ENCODE measurements at places on chromosomes 4 and X.

DNA sequence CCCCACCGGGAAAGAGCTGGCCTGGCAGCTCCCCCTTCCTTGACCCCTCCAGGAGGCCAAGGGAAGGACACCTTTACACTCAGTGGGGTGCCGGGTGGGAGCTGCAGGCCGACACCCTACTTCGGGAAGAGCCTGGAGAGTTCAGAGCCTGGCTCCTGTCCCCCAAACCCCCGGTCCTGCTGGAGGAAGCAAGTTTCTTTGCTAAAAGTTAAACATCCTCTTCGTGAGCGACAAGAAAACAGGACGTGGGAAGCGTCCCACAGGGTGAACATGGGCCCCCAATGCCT, 2.4 kb upstream of the FTSJ1 start:
- DNase-seq = no peak

DNA sequence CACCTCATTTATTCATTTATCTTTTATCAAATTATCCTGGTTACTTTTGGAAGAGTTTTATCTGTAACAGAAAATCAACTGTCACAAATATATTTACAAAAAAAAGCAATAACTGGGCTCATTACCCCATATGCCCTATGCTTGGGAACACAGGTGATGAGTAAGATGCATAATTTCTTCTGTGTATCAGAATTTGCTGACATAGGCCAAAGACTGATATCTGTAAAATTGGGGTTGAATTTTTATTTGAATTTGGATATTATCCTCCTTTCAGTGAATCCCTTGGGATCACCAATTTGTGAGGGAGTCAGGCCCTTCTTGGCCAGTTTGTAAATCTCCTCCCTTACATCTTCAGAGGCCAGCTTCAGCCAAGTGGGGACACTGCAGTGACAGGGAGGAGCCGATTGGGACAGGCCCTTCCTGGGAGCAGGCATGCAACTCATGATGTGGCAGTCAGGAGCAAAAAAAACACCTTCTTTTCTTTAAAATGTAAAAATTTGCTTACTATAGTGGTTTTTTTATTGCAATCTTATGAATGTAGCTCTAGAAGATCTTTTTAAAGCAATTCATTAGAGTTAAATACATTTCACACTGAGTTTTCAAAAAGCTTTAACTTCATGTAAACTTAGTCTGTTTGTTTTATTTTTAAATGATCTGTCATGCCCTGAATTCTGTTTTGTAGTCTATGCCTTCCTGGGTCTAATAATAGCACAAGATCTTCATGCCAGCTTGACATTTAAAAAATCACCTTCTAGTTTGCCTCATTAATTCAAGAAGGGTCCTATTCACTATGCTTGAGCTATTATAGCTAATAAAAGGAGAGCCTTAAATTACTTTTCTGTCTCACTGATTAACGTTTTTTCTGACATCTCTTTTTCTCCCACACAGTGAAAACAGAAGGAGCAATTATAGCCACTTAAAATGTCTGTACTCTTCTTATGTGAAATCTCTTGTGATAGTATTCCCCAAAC, 136.6 kb upstream of the SPRY1 start:
- DNase-seq = no peak

DNA sequence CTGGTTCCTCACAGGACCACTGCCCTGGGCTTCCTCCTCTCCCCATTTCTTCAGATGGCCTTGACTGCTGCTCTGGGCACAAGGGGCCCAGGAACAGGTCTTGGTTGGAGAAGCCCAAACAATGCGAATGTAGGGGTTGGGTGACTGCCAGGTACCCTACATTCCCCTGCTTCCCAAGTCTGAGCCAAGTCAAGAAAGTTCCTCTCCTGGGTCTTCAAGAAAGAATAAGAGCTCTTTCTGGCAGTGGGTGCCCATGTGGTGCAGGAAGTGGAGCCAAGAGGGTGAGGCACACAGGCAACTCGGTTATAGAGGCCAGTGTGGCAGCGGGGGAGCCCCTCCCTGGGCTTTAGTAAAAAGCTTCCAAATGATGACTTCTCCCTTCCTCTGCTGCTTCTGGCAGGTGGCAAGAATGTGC, 2.7 kb downstream of the SLC34A2 start:
- no peak for DNase-seq

- DNase-seq = no peak
These were observed 1722.2 kb upstream of the AGA start for GRCh38 chr4:179164267-179164999.

DNA sequence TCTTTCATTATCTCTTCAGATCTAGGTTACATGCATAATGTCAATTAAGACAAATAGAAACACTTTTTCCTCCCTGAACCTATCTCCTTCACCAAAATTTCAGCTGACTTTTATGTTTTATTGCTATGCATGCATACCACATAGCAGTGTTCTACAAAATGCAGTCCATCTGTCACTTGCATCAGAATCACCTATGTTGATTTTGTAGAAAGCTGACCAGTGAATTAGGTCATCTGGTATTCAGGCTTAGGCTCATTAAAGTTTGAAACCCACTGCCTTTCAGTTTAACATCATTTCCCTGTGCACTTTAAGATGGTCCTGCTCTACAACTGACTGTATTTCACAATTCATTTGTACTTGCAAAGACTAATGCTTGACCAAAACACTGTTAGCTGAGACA, 277.9 kb downstream of the CFAP299 start:
- no peak for DNase-seq

- DNase-seq = no peak
These were observed 42.2 kb downstream of the NDNF start for GRCh38 chr4:121030131-121030530.

GRCh38 chrX:142036116-142036515, 132.4 kb downstream of the MAGEC1 start:
- no peak for DNase-seq

DNA sequence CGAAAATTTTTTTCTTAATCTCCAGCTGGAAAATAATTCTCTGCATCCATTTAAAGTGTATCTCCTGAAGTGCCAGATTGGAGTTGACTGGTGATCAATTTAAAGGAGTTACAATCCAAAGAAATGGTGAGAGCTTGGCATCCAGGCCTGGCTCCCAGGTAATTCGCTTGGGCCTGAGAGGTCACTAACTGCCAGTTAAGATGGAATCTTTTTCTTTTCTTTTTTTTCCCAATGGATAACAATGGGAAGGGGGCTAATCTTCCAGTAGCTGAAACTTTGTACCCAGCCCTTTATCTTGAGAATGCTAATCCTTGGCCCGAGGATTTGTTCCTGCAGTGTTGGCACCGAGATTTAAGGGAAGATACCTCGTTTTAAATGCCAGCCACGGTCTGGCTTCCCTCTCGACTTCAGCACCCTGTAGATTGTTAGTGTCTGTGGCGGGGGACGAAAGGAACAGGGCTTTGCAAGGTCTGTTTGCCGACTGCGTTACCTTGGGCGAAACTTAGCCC, 13.3 kb upstream of the PITX2 start:
- DNase-seq = peak; percentile 54

DNA sequence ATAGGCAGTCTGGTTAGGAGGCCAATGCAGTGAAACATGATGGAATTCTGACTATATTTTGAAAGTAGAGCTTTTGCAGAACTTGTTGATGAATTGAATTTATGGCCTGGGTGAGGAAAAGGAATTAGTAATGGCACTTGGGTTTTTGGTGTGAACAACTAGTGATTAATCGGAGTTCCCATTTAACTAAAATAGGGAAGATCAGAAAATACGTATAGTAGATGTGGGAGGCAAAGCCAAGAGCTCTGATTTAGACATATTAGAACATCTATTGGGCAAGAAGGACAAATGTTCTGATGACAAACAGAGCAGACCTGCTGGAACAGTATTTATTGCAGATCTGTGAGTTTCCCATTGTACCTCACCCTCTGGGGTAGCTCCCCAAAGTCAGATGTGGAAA, 12.3 kb upstream of the NDP start:
- DNase-seq = no peak

DNA sequence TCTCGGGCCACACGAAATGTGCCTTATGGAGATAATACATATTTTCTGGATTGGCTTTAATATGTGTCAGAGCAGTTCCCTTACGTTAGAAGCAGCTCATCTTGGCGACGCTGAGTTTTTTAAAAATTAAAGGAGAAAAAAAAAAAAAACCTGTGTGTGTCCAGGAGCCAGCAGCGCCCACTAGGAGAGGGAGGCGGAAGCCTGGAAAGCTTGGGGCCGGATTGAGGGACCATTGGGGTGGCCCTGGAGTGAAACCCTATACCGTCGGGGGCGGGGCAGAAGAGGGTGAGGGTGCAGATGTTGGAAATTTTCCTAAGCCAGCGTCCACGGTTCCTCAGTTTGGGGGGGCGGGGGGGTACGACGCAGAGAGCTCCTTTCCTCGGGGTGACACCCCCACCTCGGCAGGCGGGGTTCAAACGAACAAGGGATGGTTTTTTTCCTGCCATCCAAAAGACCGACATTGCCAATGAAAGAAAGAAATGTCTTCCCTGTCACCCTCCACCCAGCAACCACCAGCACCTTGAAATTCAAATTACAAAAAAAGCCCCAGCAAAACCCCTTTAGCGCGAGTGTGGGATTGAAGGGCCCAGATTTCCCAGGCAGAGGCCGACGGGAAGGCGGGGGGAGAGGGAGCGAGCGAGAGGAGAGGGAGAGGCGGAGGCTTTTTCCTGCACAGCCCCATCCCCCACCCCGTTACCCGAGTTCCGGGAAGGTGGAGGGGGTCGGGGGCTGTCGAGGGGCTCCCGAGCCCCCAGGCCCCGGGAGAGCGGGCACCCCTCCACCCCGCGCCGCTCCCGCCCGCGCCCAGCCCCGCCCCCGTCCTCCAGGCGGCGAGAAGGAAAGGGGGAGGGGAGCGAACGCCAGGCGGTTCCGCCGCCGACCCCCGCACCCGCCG, 859 bp downstream of the SMARCA1 start:
- DNase-seq = peak; percentile 80

DNA sequence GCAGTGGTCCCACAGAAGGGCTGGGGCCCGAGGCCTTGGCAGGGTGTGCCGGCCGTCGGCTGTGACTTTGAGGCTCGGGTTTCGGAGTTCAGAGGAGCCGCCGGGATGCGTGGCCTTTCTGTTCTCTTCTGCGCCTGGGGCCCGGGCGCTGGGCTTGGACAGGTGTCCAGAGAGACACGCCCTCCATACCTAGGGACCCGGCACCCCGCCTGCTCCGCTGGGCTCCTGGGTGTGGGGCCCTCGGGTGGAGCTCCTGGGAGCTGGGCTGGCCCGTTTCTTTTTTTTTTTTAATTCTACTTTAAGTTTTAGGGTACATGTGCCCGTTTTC, 11.3 kb downstream of the FGFRL1 start:
- DNase-seq = no peak

DNA sequence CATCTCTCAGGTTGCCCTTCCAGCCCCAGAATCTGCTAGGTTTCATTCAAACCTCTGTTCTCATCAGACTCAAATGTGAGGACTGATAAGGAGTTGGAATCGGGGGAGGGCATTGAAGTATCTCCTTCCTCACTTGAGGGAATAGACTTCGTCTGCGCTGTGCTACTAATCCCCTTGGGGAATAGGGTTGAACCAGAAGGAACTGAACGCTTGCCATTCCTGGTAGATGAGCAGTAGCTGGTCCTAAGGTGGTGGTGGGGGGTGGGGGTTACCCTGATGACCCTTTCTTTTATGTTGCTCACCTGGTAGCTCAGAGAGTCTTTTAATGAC, 692 bp upstream of the SLC9A7 start:
- DNase-seq = peak; percentile 6

DNA sequence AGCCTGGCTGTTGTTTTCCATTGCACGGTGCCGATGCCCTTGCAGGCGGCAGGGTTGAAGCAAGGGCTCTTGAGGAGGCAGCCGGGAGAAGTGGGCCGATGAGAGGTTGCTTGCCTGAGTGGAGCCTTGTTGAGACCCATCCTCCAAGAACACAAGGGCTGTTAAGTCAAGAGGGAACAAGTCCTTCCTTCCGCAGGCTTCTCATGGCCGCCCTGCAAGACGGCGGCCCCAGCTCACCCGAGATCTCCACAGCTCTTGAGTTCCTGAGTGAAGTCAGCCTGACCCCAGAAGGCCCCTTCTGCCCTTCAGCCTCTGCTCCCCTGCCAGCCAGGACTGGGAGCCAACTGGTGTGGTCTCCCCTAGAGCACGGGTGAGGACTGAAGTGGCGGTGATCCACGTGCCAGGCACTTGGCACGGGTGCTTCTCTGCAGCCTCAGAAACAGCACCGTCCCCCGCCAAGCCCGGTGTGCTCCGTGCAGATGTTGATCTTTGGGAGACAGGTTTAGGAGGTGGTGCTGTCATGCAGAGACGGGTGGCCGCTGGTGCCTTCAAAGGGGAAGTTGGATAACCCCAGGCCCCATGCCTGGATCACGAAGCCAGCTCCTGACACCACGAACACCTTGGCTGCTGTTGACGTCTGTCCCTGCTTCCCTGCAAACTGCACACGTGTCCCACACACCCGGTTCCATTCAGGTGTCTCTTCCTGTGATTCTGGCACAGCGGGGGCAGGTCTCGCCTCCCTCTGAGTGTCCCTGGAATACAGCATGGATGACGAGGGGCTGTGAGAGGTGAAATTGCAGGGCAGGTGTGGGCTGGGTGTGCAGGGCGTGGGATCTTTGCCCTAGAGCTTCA, 164.4 kb upstream of the PSAPL1 start:
- DNase-seq = no peak

- DNase-seq = no peak
These were observed 63.4 kb downstream of the HTRA3 start for GRCh38 chr4:8332891-8333331.

DNA sequence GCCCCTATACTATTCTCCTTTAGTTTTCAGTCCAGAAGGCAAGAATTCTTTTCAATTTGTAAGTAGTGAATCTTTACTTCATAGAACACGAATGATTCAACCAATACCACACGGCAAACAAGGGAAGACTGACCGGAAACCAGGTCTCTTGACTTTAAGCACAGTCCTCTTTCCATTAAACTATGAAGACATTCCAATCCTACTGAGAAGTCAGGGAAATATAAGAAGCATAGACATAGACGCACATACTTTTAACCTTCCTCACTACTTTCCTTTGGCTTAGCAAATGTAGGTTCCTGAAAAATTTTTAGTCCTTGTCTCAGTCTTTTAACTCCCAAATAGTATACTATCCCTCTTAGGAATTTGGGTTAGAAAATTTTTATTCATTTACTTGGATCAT, 9.1 kb downstream of the CHRDL1 start:
- no peak for DNase-seq

- DNase-seq = no peak
These were observed 42.4 kb downstream of the SLC7A11 start for GRCh38 chr4:138199568-138200235.

Data from fibroblast of villous mesenchyme (primary cell).